Lower leg skin (tissue), 4 donors: ENCODE measurements at places on chromosomes 7 and 10. TPM values are rescaled to one million over a fixed set of nuclear protein-coding genes. Genes with fewer than 3 reads are reported as not detected.

DNA sequence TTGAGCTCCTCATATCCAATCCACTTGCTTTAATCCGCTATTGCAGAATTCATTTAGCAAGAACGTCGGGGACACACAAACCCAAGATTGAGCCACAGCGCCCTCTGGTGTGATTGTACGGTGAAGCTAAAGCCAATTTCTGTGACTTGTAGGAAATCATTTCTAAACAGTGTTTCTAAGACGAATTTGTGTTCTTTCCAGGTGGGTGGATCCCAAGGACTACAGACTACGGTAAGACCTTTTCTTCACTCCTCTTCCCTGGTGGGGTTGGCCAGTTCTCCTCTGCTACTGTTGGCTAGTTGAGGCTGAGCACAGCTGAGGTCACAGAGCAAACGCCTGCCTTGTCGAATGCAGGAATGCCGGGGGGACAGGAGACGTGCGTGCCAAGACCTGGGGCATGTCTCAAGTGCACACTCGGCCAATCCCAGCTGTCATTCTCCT is 5.2 kb downstream of the DMBT1 start:
- peak; percentile 79 for DNase-seq

DNA sequence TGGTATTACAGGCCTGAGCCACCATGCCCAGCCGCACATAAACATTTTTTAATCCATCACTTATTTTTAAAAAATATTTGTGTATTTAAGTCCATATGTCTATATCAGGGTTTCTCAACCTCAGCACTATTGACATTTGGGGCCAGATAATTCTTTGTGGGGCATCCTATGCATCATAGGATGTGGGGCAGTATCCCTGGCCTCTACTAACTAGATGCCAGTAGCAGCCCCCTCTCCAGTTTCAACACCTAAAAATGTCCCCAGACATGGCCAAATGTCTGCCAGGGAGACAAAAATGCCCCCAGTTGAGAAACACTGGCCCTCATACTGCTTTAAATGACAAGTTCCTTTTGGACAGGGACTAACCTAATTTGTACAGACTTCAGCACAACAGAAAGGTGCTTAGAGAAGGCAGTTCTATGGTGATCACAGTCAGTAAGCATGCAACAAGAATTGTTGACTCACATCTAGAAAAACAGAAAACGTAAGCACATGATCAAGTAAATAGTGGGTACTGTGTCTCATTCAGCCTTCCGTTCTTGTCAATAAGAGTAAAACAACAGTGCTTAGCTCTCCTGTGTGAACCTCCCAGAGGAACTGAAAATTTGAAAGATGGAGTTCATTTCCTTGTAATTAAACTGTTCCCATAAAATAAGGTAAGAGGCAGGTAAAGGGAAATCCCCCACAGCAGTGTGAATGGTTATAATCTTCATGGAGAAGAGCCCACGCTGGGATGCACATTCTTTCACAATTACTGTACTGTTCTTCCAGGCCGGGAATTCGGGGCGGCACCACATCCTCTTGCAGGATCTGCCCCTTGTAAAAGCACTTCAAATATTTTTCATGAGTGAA is 17.3 kb upstream of the ADRB1 start:
- DNase-seq = no peak

DNA sequence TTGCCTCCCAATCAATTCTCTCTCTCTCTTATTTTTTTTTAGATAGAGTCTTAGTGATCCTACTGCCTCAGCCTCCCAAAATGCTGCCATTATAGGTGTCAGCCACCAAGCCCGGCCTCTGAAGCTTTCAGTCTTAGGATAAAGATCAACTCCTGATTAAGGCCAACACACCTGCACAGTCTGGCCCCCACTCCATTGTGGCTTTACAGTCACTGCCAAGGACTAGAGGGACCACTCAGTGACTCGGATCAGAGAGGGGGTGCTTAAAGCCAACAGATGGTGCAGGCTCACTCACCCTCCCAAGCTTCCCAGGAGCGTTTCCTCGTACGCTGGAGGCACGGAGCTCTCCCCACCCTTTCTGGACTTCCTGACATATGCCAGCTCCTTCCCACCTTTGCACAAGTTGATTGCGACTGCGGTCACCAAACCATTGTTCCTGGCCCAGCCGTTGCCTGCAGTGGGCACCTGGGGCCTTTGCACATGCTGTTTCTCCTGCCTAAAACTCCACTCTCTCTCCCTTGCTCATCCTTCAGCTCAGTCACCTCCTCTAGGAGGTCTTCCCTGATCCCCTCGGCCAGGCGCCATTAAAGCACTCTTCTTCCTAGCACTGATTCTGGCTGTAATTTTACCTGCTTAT is 1.7 kb upstream of the CDH23 start:
- DNase-seq = no peak

DNA sequence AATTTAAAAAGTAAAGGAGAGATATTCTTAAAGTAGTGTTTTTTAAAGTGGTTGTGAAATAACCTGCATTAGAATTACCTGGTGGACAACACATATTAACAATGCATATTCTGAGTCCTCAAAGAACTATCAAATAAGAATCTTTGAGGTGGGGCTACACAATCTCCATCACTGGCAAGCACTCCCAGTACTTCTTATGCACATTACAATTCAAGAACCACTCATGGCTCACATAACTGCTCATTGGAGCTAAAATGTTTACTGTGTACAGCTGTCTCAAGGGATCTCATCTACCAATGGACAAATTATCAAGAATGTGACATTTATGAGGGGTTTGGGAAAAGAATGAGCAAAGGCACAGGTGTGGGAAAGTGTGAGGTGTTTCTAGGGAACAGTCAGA is 692.0 kb downstream of the PHTF2 start:
- DNase-seq = no peak

- no peak for DNase-seq
Measured at GRCh38 chr10:116688241-116688711, 54.1 kb downstream of the HSPA12A start.

DNA sequence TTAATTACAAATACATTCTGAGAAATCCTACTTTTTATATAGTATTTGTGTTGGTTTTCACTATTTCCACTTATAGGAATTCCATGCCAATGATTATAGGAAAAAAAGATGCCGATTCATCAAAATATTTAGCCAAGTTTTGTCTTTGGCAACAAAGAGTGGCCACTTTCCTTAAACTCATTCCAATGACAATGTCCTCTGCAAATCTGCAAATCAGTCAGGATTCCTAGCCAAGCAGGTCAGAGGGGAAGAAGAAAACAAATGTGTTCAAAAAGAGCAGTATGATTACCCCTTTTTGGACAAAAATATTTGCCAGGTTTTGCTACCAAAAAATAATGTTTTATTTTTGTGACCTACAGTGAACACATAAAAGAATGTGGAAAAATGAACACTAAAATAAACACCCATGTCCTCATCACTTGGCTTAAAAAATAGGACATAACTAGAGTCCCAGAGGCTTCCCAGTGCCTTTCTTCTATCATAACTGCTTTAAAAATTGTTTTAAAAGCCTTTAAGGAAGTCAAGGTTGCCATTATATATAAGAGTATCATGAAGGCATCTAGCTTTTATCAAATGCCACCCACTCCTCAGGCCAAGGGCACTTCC is 125.9 kb downstream of the ADAM12 start:
- DNase-seq = no peak

GRCh38 chr10:129949411-129949810 is 14.7 kb downstream of the EBF3 start:
- no peak for DNase-seq

DNA sequence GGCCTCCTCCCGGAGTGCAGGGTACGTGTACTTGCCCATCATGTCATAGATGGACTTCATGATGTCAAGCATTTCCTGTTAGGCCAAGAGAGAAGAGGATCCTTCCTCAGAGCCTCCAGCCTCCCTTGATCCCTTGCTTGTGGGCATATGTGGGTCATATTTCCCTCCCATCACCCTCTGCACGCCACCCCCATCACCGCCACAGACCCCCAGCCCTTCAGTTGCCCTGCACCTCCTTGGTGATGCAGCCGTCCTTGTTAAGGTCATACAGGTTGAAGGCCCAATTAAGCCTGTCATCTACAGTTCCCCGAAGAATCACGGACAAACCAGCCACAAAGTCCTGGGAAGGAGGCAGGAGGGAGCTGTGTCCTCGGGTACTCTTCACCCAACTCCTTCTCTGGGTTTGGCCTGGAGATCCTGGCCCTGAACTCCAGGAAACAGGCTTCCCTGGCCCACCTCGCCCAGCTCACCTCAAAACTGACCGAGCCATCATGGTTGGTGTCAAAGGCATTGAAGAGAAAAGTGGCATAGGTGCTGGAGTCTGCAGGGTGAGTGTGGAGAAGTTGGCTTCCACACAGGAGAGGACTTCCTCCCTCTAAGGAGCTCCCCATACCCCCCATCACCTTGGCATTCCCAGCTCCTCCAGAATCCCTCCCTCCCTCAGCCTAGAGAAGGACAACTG is 9.8 kb upstream of the OGA start:
- peak; percentile 74 for DNase-seq

GRCh38 chr10:18240185-18240882 is 100.1 kb downstream of the CACNB2 start:
- no peak for DNase-seq

GRCh38 chr7:110007320-110008063 is 1083.4 kb upstream of the LRRN3 start:
- DNase-seq = no peak

DNA sequence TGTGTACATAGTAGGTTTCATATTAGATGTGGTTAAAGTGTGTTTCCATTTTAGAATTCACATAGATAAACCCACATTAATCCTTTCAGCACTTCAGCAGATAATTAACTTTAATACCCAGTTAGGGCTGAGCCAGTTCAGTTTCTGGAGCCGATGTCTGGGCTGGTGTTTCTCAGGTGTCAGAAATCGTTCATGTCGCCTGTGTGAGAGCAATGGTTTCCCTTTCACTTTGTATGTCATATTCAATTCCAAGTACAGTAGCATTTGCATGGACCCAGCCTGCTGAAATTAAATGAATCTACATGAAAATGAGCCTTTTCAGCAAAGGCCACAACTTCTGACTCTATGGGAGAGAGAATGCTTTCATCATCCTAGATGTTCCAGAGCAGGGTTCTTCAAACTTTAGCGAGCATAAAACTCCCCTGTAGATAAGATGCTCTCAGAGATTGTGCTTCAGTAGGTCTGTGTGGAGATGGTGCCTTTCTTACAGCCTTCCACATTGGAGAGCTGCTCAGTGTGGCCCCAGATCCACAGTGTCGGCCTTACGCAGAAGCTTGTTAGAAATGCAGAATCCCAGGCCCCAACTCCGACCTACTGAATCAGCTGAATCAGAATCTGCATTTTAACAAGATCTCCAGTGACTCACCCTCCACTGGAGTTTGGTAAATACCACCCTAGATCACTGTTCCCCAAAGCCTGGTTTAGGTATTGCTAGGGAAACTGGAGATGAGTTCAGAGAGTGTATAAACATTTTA is 19.6 kb downstream of the WIPF3 start:
- no peak for DNase-seq

GRCh38 chr10:88981435-88981834 is 9.2 kb upstream of the FAS start:
- no peak for DNase-seq

GRCh38 chr10:57627642-57628178 is 640.0 kb downstream of the IPMK start:
- no peak for DNase-seq

GRCh38 chr7:34131371-34131770 is 226.0 kb downstream of the BMPER start:
- DNase-seq = no peak

DNA sequence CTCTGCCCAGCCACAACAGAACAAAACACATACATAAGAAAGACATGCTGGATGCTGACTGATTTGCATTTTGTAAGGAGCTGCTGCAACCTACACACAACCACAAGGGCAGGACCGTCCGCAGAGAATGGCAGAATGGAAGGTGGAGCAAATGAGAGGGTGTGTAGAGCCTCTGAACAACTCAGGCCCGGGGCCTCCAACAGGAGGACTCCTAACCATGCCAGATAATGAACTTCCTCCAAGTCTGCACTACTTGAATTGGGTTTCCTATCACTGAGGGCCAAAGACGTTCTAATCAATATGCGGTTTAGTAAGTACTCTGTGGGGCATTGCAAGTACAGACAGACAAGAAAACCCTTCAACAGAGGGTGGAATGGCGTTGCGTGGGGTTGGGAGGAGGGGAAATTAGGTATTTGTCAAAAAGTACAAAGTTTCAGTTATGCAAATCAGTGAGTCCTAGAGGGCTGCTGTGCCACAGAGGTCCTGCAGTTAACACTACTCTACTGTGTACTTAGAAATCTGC is 14.6 kb downstream of the VOPP1 start:
- DNase-seq = no peak

DNA sequence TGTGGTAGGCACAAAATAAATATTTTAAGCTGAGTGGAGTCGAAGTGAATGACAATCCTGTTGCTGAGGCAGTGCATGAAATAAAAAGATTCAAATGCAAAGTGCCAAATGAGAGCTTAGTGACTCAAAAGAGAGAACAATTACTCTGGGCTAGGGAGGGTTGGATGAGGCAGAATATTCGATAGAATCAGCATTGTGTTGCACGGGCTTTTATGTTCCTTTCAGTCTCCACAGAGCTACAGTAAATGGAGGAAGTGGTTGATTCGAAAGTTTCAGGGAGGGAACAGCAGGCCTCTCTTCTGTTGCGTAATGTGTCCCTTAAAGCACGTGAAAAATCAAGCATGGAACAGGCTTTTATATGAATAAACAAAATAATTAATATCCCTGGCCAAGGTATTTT is 599.3 kb upstream of the CELF2 start:
- no peak for DNase-seq

- no peak for DNase-seq
Measured at GRCh38 chr10:126278851-126279250, 109.4 kb downstream of the ADAM12 start.

DNA sequence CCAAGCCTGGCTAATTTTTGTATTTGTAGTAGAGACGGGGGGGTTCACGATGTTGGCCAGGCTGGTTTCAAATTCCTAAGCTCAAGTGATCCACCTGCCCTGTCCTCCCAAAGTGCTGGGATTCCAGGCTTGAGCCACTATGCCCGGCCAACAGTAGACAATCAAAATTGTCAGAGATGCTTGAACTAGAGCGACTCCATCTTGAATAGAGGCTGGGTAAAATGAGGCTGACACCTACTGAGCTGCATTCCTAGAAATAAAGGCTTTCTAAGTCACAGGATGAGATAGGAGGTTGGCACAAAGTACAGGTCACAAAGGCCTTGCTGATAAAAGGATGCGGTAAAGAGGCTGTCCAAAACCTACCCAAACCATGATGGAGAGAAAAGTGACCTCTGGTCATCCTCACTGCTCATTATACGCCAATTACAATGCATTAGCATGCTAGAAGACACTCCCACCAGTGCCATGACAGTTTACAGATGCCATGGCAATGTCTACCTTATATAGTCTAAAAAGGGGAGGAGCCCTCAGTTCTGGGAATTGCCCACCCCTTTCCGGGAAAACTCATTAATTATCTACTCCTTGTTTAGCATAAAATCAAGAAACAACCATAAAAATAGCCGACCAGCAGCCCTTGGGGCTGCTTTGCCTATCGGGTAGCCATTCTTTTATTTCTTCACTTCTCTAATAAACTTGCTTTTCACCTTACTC is 134.5 kb downstream of the BAMBI start:
- no peak for DNase-seq

The TMEM229A gene
- total RNA-seq = not detected

The SCART1 gene
- total RNA-seq = 1.8 TPM

The VWA2 gene
- total RNA-seq = 21.5 TPM

The INA gene
- 0.95 TPM for total RNA-seq

The GDF10 gene
- 1.2 TPM for total RNA-seq

The EN2 gene
- not detected for total RNA-seq

The AOAH gene
- total RNA-seq = 3.2 TPM
